CD4-positive, alpha-beta T cell treated with Interleukin-4 for 4 hours (primary cell): ENCODE measurements at places on chromosomes 2 and 18.

- no peak for DNase-seq
These were observed at the start of gene GRB14 for GRCh38 chr2:164620873-164621763. GRB14 (minus strand) TSS chr2:164621482; CDS start chr2:164621309, 173 bp downstream.

GRCh38 chr2:15940661-15941480 lies 521 bp downstream of the MYCN start:
- no peak for DNase-seq

DNA sequence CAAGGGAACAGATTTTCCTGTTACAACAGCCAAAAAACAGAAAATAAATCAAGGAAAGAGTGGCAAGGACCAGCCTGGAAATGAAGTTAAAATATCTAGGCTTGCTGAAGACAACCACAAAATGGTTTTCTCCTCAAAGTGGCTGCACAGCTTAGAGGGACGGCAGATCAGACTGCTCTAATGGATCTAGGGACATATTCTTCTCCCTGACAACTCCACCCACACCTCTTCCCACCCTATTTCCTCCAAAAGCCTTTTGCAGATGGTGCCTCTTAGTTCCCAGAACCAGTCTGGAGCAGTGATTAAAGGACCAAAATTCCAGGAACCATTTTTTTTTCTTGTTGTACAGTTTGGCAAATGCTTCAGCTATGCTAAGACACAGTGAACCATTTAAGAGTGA lies 220.2 kb upstream of the SIX2 start:
- DNase-seq: no peak

- no peak for DNase-seq
These were observed 1273.5 kb upstream of the CRIM1 start for GRCh38 chr2:35082072-35082471.

GRCh38 chr2:43593254-43593653 lies 2.6 kb downstream of the THADA start:
- DNase-seq: no peak

GRCh38 chr2:7837237-7837760 lies 844.6 kb upstream of the ID2 start:
- DNase-seq: no peak

DNA sequence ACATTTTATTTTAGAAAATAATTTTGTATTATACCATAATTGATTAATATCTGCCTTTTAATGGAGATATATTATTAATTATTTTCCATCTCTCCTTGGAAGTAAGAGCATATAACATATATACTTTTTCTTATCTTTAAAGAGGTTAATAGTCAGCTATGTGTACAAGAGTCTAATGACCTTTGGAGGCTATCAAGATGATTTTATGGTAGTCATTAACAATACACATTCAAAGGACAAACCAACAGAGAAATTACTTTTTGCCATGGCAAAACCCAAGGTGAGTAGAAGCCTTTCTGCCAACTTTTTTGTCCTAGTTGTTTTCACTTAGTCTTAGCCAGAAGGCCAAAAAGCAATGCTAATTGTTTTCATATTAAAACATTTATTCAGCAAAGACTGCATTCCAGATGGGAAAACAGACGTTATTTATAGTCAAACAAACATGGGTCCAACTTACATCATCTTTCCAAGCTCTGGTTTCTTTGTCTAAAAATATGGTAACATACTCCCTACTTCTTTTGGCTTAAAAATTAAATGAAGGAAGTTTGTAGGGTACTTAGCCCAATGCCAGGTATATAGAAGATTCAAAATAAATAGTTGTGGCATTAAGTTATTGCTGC lies 9.6 kb upstream of the DYNC2LI1 start:
- no peak for DNase-seq

DNA sequence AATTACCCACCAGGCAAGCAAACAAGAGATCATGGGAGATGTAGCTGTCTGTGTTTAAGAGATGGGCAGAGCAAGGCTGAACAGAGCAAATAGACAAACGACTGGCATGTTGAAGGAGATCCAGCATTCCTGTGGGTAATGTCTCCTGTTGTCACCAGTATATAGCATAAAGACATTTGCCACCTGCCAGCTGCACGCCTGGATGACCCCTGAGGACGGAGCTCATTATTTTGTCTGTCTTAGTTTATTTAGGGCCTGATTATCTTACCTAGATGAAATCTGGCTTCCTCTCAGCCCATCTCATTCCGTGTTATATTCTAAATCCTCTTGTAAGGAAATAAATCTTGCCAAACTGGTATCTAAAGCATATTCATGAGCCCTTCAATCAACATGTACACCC lies 510.3 kb upstream of the LINC00305 start:
- DNase-seq: no peak
